OCI-LY7 (cell line): ENCODE measurements at places on chromosomes 7 and 10.
A peak's percentile ranks its signal among the peaks of the same experiment; 100 is the strongest.

DNA sequence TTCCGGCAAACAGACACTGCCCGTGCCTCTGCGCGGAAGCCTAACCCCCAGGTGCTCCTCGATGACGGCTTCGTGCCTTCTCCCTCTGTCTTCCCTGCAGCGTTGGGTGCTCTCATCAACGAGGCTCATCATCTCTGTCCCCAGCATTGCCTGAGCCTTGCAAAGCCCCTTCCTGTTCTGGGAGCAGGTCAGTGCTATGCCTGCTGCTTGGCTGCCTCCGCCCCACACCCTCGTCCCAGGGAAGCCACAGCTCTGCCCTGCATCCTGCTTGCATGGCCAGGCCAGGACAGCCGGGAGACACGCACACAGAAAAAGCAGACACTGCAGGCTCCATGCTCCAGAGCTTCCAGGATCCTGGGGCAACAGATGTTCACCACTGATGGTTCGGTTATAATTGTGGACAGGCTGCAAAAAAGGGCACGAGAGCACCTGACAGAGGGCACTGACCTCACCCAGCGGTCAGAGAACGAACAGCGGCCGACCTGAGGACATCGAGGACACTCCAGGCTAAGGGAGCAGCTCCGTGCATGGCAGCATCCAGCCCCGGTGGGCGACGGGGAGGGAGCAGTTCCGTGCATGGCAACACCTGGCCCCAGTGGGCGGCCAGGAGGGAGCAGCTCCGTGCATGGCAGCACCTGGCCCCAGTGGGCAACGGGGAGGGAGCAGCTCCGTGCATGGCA is 265.5 kb downstream of the PTPRN2 start:
- DNase-seq: no peak

DNA sequence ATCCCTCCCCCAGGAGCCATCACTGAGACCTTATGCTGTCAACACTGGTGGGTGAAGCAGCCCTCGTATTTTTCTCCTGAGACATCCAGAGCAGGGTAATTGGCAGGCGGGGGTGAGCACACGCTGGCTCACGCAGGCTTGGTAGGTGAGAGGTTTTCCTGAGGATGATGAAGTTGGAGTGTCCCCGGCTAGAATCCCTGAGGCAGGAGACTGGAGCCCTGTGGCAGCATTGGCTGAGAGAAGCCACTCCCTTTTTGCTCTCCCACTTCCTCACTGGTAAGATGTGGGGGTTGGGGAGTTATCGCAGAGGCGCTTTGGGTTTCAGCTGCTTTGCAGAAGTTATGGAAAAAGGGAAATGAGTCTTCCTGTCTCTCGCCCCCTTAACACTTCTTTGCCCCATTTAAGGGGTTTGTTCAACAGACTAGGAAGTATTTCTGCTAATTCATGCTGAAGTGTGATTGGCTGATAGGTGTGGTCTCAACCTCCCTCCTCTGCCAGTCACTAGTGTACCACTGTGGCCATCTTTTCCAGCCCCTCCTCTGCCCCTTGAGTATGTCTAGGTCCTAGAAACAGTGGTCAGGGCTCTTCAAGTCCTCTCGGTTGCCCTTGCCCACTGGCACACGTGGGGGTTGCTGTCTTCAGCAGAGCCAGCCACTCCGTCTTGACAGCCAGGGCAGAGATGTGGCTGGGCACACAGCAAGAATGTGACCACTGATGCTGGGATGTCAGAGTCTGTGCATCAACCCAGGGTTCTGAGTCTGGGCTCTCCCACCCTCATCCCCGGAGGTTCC is 5.7 kb downstream of the ARPC1B start:
- peak; percentile 82 for DNase-seq

DNA sequence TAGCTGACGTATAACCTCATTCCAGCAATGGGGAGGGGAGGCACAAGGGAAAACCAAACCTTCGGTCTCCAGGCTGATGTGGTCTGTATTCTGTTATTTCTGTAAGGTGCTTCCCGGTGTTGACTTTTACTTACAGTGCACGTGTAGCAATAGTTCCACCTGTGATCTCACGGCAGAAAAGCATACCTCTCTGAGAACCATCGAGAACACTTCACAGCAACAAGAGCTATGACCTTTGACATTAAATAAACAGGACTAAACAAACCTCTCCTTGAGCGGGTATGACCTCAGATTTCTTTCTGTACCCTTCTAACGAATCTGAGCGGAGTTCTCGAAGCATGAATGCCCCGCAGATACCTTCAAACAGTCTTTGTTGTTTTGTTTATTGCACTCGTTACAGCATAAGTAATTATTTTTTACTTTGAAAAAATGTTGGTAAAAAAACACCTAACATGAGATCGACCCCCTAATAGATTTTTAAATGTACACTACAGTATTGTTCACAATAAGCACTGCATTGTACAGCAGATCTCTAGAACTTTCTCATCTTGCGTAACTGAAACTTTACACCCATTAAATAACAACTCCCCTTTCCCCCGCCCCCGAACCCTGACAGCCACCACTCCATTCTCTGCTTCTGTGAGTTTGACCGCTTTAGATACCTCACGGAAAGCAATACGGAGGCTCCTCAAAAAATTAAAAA is 282.3 kb downstream of the GATA3 start:
- DNase-seq: no peak

DNA sequence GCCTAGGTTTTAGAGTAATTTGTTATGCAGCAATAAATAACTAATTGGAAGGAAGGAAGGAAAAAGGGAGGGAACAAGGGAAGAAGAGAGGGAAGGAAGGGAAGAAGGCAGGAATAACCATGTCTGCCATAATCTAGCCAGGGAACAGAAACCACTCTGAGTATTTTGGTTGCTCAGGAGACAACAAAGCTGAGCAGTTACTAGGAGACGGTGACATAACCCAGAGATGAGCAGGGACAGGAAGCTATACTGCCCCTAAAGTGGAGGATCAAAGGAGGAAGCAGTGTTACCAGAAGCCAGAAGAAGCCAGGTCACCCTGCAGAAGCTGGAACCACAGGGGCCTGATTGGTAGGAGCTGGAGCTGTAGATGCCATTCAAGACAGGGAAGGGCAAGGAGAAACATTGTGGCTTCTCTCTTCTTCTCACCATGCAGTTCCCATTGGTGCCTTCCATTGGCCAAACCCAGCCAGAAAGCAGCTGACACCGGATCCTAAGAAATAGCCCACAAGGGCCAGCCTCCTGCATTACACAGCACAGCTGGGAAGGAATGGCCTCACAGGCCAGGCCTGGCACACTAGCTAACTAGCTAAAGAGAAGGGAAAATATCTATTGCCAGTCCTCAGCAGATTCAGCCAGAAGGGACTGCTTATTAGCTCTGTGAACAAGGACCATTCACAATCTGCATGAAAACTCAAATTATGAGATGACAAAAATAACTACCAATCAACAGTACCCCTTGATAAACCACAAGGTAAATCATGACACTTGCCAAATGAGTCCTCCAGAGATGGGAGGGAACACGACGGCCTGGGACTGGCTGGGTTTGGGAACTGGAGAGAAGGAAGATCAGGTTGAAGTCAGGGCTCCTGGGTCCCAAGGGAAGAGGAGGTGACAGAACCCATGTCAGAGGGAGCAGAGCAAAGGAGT is 184.5 kb upstream of the NFE2L3 start:
- DNase-seq: peak; percentile 74

DNA sequence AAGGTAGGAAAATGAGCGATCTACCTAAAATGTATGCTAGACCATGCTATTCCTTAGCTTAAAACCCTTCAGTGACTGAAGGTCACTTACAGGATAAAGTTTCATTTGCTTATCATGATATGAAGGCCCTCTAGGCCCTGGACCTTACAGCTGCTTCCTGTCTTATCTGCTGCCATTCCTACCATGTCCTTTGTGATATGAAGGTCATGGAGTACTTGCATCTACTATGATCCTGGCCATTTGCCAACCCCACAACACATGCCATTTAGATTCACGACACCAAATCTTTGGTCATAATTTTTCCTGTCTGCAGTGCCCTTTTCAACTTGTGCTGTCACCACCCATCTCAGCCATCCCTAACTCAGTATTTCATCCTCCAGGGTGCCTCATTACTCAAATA is 181.8 kb upstream of the MDFIC start:
- DNase-seq: no peak

GRCh38 chr10:13371897-13372470 is 23.9 kb upstream of the SEPHS1 start:
- peak; percentile 81 for DNase-seq

DNA sequence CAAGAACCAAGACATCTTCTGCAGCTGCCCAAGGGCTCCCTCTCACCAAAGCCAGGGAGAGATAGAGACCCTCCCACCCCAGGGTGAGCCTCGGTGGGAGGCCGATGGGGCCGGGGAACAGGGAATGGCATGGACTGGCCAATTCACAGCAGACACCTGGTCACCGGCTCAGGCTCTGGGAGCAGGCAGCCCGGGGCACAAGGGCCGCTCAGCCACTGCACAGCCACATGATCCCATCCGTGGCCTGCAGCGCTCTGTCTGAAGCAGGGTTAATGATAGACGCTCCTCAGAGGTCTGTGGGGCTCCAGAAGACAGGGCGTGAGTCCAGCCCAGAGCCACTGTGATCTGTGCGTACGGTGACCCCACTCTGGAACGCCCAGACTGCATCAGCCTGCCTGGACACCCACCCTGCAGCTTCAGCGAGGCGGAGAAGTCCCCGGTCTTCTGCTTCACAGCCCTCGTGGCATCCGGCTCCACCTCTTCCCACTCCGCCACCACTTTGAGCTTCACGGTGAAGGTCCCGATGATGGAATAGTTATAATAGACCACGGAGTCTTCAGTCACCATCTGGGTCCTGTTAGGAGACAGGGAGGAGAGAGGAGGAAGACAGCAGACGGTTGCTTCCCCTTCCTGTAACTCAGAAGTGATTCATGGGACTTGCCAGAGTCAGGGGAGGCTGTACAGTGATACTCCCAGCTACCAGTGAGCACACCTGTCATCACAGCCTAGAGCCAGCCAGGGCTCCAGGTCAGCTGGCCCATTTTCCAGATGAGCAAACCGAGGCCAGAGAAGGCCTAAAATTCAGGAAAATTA is 14.0 kb downstream of the TMEM130 start:
- no peak for DNase-seq

DNA sequence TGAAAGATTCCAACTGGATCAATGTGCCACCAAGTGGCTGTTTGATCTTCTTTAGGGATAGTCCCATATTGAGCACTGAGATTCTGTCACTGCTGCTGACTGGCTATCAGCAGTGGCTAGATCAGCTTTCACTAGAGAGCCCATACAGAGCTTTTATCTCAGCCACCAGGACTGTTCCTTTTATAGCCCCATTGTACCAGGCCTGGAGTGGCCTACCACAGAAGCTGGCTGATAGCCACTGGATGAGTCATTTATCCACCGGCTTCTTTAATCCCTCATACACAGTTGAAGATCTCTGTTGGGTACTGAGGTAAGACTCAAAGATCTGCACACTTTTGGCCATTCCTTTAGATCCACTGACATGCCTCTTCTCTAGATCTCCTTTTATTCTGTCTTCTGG is 1101.1 kb downstream of the SORCS3 start:
- no peak for DNase-seq

- DNase-seq: no peak
Observed at GRCh38 chr10:59106441-59106840, 70.0 kb upstream of the PHYHIPL start.

GRCh38 chr10:12513003-12513365 is 163.6 kb downstream of the CAMK1D start:
- DNase-seq: no peak

- DNase-seq: no peak
Observed at GRCh38 chr10:53088961-53089360, 316.4 kb upstream of the MBL2 start.

DNA sequence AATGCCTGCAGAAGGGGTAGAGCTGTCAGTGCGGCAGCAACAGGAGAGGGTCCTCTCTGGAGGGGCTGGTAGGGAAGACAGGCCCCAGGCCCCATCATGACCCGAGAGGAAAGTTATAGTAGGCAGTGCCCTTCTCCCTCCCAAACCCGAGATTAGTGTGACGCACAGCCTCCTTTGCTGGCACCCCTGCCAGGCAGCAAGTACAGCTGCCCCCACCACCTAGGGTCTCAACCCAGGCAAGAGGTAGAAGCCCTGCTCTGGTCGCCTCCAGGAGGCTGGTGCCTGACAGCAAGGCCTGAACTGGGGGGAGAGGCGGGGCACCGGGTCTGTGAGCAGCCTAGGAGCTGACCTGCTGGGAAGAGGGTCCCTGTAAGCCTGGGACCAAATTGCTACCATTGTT is 15.5 kb downstream of the LOXL4 start:
- no peak for DNase-seq

DNA sequence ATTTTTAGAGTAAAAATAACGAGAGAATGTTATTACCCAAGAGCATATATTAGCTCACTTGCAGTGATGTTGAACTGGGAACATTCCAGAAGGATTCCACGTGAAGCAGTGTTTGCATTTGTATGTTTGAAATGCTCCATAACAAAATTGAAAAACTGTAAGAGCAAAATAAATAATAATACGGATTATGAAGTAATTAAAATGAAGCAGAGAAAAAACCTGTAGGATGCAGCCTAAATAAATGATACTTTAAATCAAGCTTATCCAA is 203.3 kb downstream of the BAMBI start:
- no peak for DNase-seq

DNA sequence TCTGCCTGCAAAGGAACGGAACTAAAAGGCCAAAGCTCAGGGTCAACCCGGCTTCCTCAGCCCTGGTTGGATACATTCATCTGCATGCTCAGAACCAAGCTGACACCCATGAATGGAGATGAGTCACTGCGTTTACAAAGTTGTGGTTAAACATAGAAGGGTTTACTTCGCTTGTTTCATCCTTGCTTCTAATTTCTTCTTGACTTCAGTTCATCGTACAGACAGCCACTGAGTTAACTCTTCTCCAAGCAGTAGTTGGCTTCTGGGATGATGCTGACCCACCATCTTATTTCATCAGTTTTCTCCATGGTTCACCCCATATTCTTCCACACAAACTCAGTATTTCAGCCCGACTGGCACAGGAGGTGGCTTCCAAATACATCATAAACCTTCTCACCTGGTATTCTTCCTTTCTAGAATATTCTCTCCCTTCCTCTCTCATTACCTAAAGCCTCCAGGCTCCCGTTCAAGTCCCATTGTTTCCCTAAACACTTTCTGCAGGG is 166.3 kb upstream of the RNF32 start:
- no peak for DNase-seq

DNA sequence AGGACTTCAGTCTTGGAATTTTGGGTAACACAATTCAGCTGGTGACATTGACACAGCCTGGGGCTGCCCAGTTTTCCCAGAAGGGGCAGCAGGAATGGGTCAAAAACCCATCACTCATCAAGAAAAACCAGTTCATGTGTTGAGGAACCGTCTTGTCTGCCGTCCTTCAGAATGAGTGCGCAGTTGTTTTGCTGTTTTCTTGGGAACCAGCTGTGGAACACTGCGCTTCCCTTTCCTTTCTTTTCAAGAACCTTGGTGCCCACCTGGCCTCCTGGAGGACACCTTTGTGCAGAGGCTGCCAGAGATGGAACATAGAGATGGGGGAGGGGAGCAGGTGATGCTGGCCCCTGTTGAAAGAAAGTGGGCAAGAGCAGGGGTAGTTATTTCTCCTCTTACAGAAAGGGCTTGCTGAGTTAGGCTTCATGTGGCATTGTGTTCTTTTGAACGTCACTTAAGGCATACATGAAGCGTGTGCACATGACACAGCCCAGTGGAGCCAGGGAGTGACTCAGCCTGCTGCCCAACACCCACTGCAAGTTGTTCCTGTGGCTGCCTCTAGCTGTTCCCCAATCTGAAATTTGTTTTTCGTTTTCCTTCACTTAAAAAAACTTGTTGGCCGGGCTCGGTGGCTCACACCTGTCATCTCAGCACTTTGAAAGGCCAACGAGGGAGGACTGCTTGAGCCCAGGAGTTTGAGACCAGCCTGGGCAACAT is 87.4 kb upstream of the TNS3 start:
- DNase-seq: peak; percentile 91
